ENCODE measurements at places on chromosomes 7 and 10.

DNA sequence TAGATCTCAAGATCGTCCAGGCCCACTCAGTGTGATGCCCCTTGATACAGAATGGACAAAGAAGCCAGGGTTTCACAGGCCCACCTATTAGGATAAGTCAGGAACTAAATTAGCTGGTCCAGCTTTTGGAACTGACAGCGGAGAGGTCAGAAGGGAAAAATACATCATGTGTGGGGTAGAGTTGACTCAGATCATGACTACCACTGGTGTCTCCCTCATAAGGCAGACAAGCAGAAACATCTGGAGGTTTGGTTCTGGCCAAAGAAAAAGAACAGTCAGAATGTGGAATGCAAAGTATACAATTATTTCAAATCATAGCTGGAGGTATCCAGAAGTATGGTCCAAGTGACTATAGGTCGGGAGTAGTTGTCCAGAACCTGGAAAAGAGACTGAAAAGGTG is 621.1 kb upstream of the CELF2 start:
- no peak for DNase-seq

GRCh38 chr7:43825391-43825808 is 43.9 kb downstream of the MRPS24 start:
- DNase-seq = no peak

DNA sequence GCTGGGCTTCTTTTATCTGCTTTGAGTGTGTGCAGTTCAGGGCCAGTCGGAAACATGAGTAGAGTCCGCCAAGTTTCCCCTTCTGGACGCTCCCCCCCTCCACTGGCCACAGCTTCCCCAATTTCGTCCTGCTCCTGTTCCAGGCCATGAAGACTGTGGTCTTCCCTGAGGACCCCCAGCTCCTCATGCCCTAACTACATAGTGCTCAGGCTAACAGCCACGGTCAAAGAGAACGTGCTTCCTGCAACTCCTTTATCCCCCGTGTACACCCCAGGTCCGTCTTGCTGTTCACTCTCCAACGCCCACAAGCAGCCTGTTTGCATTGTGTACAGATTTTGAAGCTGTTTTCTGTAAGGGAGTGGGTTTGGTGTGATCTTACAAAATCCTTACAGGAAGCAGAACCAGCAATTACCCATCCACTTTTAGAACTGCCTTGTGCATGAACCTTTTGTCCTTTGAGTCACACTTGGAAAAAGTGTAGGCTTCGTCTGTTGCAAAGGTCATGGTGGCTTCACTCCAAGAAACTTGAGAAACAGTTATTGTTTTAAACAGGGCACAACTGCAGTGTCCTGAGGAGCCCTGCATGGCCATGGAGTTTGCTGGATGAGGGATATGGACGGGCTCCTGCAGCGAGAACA is 77.0 kb upstream of the FAM20C start:
- no peak for DNase-seq

GRCh38 chr7:125567686-125568085 is 638.1 kb upstream of the POT1 start:
- DNase-seq = no peak

GRCh38 chr10:49564461-49565009 is 25.6 kb upstream of the ERCC6 start:
- DNase-seq = no peak

DNA sequence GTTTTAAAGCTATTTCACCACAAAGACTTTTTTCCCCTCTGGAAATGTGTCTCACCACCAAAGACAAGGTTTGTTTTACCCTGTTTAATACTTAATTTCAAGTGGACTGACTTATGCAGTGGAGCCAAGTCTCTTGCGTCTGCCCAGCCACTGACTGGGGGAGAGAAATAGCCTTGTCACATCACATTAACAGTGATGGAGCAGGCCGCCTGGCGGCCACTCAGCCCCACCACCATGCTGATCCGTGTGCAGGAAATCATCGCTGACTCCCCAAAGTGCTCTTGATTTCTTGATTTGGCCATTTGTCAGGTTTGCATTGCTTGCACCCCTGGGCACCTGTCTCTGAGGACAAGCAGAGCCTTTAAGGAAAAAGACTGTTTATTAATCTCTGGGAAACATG is 334.1 kb downstream of the GLRX3 start:
- no peak for DNase-seq

DNA sequence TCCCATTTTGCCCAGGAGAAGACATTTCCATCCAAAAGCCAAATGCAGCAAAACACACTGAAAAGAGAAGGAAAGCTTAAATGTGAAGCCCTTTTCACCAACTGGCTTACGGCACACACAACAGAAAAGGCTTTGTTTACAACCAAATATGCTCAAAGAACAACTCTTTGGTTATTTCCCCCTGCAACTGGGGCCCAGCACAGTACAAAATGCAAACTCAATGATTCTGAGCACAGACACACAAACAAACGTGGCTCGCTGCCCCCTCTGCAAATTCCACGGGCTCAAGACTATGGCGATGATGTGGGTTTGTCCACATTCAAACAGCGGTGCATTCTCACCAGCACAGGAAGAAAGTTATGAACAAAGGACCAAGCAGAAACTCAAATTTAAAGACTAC is 5.3 kb downstream of the CPXM2 start:
- no peak for DNase-seq

DNA sequence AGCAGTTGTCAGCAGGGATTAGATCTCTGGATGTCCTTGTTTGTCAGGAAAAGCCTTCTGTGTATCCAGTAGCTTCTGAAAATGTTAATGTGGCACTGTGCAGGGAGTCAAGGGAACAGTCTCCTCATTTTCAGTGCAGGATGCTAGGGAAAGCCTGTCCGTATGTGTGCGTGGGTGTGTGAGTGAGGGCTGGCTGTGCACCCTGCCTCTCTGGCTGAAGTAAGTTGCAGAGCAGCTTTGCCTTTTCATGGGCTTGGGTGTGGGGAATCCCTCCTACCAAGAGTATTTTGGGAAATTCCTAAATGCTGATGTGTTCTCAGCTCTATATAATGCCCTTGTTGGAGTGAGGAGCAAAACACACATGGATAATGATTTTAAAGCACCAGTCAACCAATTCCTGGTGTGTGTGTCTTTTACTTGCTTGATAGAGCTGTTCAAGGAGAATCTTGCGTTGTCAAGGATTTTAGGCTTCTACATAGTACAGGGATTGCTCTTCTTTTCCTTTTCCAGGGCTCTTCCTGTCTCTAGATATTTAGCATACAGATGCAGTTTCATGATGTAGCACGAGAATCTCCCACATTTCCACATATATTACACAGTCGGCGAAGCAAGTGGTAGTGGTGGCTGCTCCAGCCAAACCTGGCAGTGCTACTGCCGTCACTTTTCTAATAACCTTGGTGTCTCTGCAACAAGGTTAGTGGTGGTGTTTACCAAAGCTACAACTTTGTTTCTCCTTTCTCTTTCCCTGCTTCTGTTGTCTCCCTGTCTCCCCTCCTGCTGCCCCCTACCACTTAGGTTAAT is 92.8 kb downstream of the MCU start:
- no peak for DNase-seq

DNA sequence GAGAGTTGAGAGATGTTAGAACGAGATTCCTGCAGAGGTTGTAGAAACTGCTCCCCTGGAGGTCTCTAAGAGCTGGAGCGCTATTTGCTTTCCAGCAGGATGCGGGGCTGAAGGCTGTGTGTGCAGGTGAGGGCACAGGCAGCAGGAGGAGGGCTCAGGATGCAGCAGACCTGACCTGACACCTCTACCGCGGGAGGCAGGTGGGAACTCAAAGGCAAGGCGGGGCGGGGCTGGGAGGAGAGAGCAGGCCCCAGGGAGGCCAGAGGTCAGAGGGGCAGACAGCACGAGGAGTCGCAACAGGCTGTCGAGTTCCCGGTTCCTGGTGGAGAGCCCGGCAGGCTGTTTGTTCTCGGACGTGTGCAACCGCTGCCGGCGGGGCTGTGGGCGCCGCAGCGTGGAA is 7.9 kb upstream of the CRTAC1 start:
- no peak for DNase-seq

DNA sequence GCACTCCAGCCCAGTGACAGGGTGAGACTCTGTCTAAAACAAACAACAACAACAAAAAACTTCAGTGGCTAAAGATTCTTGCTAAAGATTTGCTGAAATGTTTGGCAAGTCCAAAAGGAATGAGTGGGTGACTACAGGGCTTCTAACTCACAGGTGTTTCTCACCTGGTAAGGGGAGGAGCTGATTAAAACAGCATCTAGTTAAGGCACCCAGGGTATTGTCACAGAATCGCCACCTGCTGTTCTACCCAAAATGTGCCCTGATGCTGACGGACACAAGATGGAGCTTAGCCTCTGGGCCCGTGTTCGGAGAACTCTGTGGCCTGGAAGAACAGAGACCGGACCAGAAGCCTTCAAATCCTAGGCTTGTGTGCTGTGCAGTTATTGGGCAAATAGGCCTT is 336.0 kb upstream of the GALNT17 start:
- DNase-seq = no peak

DNA sequence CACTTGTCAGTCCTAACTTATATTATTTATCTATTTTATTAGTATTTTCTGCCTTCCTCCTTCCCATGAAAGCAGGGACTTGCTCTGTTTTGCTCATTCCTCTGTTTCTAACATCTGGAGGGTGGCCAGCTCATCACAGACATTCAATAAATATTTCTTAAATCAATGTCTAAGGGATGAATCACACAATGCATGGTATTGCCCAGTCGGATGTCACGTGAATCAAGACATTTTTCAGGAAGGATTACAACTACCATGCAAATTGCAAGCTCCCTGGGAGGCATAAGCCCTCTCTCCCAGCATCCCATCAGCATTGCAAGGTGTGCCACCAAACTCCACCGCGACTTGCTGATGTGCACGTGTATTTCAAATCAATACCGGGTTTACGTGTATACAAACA is 146.6 kb upstream of the RNF32 start:
- DNase-seq = no peak

DNA sequence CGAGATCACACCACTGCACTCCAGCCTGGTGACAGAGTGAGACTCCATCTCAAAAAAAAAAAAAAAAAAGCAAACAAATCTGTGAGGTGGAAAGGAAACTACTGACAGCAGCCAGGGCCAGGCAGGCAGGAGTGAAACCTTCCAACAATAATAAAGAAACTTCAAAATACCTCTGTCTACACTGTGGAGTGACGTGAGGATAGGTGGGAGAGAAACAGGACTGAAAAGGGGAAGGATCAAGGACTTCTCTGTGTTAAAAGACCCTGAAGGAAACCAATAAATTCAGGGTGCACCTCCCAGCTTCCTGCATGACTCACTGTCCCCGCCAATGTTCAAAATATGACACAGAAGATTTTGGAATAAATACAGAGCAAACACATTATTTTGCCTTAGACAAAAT is 82.9 kb downstream of the KIAA1549 start:
- no peak for DNase-seq

- no peak for DNase-seq
Observed at GRCh38 chr7:144497282-144497681, 93.8 kb upstream of the NOBOX start.

Data from NCI-H1436 treated with DMSO at 0.1 percent for 48 hours (cell line).